T-helper 22 cell (primary cell): ENCODE measurements at places on chromosomes 12 and 14.

- DNase-seq = no peak
Observed at GRCh38 chr14:74946659-74947281, 8.6 kb downstream of the PGF start.

- DNase-seq = peak; percentile 12
Observed at GRCh38 chr14:90518941-90519256, 122.1 kb downstream of the CALM1 start.

DNA sequence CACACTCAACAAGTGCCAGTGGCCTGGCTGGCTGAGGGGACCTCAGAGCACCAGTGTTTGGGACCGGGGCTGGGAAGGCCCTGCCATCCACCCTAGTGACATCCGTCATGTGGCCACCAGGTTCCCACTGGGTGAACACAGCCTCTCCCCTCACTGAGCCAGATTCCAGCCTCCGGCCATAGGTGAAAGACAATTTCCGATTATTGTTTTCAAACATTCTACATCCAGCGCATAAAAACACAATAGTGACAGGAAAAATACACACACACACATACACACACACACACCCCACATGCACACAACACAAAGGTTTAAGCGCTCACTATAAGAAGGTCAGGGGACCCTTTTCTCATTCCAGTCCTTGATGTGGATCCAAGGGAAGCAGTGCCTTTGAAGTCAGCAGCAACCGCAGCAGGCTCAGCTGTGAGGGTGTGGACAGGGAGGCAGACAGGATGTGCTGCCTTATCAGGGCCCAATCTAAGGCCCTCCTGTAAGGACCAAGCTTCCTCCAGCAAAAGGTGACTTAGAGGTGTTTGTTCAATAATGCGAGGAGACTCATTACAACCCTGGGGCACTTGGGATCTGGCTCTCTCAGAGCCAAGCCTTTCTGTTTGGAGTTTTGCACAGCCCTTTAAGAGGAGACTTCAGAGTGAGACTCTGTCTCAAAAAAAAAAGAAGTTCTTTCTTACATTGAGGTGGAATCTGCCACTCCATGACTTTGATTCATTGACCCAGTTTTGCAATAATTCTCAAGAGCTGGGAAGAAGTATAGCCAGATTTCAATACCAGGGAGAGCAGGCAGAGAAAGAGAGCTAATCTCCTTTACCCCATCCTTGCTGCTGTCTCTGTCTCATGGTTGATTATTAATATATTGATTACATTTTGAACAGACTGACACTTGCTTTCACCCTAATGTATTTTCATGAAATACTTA, 227.8 kb downstream of the ZFP36L1 start:
- DNase-seq = no peak

DNA sequence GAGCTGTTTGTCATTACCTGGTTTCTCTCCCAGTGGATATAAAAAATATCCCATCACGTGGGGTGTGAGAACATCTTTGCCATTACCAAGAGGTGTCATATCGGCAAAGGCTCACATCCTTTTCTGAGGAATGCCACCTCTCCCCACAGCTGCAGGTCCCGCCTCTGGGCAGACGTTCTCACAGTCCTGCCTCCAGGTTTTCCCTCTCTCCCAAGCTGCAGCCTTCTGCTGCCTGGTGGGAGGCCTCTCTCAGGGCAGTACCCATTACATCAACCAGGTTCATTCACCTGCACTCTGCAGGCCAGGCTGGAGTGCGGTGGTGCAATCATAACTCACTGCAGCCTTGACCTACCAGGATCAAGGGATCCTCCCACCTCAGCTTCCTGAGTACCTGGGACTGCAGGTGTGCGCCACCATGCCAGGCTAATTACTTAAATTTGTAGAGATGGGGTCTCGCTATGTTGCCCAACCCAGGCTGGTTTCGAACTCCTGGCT, 15.0 kb upstream of the TMEM119 start:
- no peak for DNase-seq

GRCh38 chr12:5051334-5051733, 7.7 kb downstream of the KCNA5 start:
- no peak for DNase-seq

GRCh38 chr14:84312551-84312950, 1217.4 kb upstream of the FLRT2 start:
- no peak for DNase-seq

DNA sequence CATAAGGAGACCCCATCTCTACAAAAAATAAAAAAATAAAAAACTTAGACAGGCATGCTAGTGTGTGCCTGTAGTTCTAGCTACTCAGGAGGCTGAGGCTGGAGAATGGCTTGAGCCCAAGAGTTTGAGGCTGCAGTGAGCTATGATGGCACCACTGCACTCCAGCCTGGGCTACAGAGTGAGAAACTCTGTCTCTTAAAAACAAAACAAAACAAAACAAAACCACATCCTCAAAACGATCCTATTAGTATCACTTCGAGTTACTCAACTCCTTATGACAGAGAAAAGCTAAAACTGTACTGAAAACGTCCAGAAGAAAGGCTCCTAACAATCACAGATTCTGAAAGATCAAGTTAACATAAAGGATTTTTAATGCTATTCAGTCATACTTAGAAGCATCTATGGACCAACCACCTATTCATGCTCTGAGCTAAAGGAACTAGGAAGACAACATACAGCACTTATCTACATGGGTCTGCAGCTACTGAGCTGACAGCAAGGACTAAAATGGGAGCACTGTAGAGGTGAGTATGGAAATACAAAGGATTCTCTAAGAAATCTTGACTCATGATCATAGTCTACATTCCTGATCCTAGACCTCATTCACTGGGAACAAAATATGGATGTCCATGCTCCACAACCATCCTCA, 75.3 kb upstream of the DUSP6 start:
- no peak for DNase-seq

GRCh38 chr14:76936483-76936882, 92.0 kb downstream of the IRF2BPL start:
- no peak for DNase-seq

GRCh38 chr14:96274543-96274942, 18.5 kb downstream of the BDKRB1 start:
- no peak for DNase-seq

DNA sequence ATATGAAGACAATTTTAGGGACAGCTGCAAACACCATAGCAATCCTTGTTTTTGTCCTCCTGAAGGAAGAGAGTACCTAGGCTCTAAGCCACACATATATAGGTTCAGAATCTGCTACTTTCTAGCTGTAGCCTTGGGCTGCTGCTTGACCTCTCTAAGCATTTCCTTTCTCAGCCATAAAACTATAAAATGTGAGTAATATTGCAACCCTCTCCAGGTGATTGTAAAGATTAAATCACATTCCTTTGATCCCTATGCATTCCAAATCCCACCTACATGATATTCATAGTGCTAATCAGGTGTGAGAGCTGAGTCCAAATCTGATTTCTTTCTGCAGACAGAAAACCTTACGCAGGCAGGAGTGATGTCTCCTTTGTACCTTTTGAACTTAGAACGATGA, 913.5 kb downstream of the VRK1 start:
- no peak for DNase-seq

DNA sequence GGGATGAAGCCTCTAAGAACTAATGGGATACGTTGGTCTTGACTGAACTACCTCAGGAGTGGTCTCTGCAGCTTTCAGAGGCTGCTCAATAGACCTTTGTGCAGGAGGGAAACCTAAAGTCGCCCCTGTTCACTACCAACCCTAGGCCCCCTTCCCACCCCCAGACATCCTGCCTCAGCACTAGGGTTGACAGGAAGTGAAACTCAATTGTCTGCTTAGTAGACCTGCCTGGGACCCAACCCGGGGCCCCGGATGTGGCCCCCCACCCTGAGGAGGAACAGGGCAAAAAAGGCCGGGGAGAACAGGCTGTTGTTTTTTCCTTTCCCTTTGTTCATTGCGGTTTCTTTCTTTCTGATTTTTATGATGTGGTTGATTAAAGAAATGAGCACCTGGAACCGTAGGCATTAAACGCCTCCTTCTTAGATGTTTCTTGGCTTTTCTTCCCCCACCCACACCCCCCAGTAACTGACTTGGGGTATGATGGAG, 1.6 kb upstream of the DGKA start:
- peak; percentile 89 for DNase-seq

- no peak for DNase-seq
Observed at GRCh38 chr12:81168445-81168844, 90.6 kb downstream of the ACSS3 start.

- no peak for DNase-seq
Observed at GRCh38 chr12:50706606-50707005, 57.3 kb upstream of the ATF1 start.

DNA sequence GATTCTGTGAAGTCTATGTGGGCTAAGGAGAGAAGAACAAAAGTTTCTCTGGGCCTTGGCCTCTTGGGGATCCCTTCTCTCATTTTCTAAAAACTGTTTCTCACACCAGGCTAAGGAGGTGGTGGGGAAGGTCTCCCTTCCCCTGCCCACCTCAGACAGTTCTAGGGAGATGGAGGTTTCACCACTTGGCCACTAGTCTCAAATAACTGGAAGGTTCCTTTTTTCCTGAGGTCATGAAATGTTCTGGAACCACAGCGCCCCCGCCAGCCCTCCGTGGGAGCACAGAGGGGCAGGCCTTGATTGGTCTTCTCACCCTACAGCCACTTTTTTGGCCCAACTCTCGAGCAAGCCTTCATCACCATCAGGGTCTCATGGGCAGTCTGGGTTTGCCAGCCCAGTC, 12.6 kb downstream of the C12orf43 start:
- DNase-seq = no peak

GRCh38 chr12:88934163-88934747, 354.0 kb upstream of the KITLG start:
- no peak for DNase-seq

DNA sequence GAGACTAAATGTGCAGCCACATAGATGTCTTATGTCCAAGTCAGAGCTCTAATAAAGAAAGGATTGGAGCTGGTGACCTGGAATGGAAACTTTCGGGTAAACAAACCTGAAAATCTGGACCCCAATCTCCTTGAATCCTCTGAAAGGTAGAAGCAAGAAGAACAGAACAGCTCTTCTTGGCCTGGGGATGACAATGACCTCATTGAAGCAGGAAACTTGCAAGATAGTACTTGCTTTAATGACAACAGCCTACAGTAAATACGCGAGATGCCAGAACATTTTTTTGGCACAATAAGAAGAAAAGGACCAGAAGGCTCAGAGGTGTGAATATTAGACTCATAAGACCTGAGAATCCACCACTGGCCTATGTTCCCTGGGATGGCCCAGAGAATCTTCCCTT, 4.1 kb upstream of the PRIMA1 start:
- DNase-seq = no peak
